Suppressor macrophage treated with lipopolysaccharide for 1 hour (primary cell): ENCODE measurements at places on chromosomes 16 and 17.

DNA sequence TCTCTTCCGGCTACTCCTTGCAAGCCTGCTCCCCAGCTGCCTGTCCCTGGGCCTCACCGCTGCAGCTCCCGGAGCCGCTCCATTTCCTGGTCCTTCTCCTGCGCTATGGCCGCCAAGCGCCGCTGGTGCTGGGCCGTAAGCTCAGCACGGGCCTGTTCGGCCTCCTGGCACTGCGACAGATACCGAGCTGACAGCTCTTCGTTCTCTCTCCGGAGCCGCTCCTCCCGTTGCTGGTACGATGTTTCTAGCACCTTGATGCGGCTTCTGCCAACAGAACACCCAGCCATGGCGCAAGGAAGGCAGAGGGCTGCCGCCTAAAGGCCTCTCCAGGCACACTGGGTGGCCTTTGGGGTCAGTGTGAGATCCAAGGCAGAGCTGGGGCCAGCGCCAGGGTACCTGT, 14.9 kb upstream of the MRPL38 start:
- no peak for DNase-seq

- no peak for DNase-seq
These were observed 206.7 kb downstream of the PARN start for GRCh38 chr16:14423344-14423743.

DNA sequence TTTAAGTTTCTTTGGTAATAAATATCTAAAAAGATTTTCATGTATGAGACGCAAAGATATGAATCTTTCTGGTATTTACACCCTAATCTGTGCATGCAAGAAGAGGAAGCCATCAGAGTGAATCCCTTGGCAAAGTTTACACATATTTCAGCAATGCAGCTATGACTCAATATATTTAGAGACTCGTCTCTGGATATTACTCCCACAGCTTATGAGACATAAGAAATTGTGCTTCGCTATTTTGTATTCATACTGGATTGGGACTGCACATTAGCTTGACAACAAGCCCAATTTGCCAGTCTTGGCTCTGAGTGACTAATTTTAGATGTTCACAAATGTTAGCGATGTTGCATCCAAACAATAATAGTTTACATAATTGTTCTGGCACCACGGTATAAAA, 532.0 kb downstream of the CDH11 start:
- no peak for DNase-seq

- no peak for DNase-seq
These were observed 3.3 kb downstream of the ABCC3 start for GRCh38 chr17:50637829-50638605.

DNA sequence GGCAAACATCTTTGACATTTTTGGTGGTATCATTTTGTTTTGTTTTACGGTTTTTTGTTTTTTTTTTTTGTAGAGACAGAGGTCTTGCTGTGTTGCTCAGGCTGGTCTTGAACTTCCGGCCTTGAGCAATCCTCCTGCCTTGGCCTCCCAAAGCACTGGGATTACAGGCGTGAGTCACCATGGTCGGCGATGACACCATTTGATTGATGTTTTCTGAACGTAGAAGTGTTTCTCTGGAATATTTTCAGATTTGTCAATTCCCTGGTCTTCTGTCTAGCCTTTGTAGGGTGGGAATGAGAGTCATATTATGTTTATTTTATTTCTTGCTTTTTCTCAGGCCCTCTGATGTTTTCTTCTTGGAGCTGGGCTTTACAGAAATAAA, 32.2 kb upstream of the BRD7 start:
- DNase-seq: no peak

DNA sequence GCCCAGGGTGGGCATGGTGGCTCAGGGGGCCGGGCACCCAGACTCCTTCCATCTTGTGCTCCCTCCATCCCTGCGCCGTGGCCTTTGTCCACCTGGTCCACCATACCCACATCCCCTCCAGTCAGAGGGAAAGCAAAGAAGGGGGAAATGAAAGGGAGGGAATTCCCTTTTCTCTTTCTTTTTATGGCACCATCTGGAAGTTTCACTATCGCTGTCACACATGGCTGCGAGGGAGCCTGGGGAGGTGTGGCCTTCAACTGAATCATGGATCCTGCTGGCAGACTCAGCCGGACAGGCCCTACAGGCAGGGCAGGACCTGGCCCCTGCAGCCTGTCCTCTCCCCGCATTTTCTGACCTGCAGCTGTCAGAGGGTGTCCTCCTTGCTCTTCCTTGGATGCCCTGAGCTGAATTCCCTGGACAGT, 6.2 kb downstream of the SLC12A3 start:
- DNase-seq: peak; percentile 85

- DNase-seq: peak; percentile 74
These were observed 1.2 kb upstream of the MT2A start for GRCh38 chr16:56607109-56607618.

DNA sequence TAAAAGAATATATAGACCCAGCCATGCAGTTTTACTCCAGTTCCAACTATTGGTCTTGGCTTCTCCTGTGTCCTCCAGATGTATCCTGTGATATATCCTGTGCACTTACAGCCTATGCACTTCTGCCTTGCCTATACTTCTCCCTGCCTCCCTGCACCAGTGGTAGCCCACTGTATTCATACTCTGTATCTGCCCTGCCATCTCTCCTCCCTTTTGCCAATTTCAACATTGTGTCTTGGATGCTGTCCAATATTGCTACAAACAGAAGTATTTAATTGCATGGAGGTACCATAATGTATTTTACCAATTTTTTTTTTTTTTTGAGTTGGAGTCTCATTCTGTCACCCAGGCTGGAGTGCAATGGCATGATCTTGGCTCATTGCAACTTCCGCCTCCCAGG, 242.7 kb downstream of the HAPSTR1 start:
- DNase-seq: no peak

DNA sequence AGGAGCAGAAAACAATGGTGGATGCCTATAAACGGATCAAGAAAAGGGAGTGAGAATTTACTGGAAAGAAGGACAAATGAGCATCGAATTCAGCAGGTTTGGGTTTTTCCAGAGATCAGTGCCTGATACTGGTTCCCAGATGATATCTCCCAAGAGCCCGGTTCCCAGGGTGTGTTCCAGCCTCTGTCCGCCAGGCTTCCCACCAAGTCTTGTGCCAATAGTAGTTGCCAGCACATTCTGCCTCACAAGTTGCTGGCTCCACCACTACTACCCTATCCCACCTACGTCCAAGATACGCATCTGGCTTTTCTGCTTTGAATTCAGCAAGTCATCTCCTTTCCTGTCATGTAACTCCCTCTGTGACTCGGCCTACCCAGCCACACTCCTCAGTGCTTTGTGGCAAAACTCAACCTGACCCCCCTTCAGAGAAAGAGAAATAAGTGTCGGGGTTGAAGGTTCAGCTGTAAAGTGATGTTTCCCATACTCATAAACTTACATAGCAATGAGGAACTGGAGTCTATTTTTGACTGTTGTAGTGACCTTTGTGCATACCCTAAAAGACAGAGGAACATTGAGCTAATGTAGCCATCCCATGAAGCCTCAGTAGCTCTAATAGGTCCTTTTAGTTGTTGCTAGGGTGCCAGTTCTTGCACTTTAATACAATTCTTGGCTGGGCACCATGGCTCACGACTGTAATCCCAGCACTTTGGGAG, 277.0 kb downstream of the IRX3 start:
- no peak for DNase-seq

GRCh38 chr16:57727610-57728009, 8.0 kb upstream of the KATNB1 start:
- no peak for DNase-seq

- DNase-seq: no peak
These were observed at the start of gene CX3CL1 for GRCh38 chr16:57372372-57373116. Gene CX3CL1 (plus strand): TSS chr16:57372490. CDS start chr16:57372569, 79 bp downstream.

GRCh38 chr16:46753015-46753414, 4.9 kb upstream of the MYLK3 start:
- no peak for DNase-seq

DNA sequence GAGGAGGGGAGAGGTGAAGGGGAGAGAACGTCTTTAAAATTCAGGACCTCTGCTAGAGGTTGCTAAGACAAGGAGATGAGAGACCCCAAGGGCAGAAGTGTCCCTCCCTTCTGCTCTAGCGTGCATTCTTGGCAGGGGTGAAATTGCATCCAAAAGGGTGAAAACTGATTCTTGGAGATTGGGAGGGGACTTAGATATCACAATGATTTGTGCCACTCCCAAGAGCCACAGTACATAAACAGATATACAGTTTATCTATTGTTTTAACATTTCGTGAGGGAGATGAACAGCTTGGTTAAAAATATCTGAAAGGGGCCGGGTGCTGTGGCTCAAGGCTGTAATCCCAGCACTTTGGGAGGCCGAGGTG, 12.8 kb downstream of the CAVIN1 start:
- DNase-seq: no peak

- no peak for DNase-seq
These were observed 158.6 kb downstream of the XYLT1 start for GRCh38 chr16:17312094-17312710.

GRCh38 chr17:1354030-1354429, 46.0 kb downstream of the YWHAE start:
- no peak for DNase-seq

DNA sequence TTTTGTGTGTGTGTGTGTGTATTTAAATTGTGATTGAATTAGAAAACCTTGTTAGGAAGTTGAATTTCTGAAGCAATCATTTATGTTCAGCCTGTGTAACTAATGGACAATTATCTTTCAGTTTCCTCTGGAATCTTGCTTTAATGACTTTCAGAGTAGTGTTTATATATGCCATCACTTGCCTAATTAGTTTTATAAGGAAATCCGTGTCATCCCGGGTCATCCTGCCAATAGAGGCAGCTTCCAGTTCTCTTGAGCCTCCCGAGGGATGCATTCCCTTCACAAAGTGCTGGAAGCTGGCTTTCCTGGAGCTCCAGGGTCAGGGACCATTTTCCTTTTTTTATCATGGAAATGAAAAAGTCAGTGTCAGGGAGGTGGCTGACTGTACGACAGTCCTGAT, 42.9 kb downstream of the PRKCA start:
- DNase-seq: no peak

- DNase-seq: no peak
These were observed 147.4 kb downstream of the SEC14L1 start for GRCh38 chr17:77288115-77288619.

GRCh38 chr17:8468127-8468526, 32.4 kb downstream of the NDEL1 start:
- no peak for DNase-seq

DNA sequence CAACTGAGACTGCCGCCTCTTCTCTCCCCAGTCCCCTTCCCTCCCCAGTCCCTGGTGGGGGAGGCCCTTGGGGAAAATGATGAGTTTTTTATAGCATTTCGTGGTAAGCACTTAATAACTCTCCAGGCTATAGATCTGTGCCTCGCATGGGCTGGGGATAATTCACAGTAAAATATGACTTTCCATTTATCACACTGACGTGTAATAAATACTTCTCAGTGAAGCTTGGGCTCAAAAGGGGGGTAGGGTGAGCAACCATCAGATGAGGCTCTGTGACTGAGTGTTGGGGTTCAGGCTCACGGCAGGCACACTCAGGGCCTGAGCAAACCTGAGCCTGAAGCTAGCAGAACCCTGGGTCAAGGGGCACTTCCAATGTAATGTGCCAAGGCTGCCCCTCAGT, 101.6 kb downstream of the CCT6B start:
- no peak for DNase-seq

DNA sequence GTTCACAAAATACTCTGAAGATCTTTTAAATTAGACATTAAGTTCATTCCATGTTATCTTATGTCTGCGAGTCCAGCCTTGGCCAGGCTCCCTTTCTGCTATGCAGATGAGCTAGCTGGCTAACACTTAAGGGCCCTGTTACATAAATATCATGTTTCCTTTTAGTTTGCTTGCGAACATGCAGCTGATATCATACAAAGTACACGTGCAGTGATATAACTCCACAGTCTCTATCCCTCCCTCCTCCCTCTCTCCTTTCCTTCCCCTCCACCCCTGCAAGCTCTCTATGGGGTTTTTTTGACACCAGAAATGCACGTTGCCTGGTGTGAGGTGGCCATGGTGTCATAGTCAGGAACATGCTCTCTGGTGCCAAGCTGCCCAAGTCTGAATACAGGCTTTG, 46.1 kb downstream of the ARHGAP17 start:
- no peak for DNase-seq

DNA sequence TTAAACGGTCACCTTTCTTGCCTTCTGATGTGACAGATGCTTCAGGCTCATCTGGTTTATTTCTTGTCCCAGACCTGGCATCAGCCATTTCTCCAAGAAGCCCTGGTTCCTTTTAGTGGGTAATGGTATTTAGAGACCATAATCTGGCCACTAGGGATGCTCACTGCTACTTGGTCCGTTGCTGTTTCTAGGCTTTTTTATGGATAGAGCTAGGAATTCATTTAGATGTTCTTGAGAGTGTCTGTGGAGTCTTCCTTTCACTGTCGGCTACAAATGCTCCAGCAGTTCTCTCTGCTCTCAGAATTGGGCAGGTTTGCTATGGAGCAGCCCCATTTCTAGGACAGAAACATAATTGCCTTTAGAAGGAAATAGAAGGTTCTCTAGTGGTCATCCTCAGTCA, 214.5 kb downstream of the KATNIP start:
- no peak for DNase-seq

GRCh38 chr17:40567377-40567776, 2.1 kb upstream of the CCR7 start:
- DNase-seq: no peak

DNA sequence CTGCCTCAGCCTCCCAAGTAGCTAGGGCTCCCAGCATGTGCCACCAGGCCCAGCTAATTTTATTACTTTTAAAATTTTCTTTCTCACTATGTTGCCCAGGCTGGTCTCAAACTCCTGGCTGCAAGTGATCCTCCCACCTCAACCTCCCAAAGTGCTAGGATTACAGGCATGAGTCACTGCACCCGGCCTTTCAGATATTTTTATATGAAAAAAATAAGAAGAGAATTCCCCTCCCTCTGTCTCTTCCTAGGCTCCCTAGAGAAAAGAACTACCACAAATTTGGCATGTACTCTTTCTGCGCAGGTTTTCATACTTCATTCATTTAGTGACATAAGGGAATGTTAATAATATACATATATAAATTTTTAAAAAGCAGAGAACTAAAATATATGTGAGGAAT, 21.7 kb upstream of the SMURF2 start:
- DNase-seq: no peak

DNA sequence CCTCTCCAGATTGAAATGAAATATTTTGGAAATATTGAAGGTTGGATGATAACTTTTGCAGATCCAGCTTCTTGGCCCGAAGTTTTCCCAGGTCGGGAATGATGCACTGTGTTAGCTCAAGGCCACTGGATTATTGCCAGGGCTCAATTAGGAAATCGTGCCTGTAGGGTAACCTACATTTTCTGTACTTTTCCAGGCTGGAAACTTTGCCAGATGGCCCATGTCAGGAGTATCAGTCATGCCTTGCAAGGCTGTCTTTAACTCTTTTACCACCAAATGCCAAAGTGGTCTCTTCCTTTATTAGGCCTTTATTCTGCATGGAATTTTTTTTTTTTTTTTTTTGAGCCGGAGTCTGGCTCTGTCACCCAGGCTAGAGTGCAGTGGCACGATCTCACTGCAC, 8.9 kb upstream of the SEC14L1 start:
- no peak for DNase-seq

- no peak for DNase-seq
These were observed 16.7 kb upstream of the RASD1 start for GRCh38 chr17:17512866-17513265.
